ENCODE measurements at places on chromosomes 1 and 21.

- DNase-seq = no peak
These were observed 20.5 kb upstream of the XPR1 start for GRCh38 chr1:180611016-180611930.

GRCh38 chr1:191870490-191870889 is 287.8 kb upstream of the RGS18 start:
- no peak for DNase-seq

- peak; percentile 60 for DNase-seq
These were observed 43.5 kb downstream of the LGR6 start for GRCh38 chr1:202237052-202237451.

GRCh38 chr1:202234331-202235002 is 40.9 kb downstream of the LGR6 start:
- DNase-seq = no peak

DNA sequence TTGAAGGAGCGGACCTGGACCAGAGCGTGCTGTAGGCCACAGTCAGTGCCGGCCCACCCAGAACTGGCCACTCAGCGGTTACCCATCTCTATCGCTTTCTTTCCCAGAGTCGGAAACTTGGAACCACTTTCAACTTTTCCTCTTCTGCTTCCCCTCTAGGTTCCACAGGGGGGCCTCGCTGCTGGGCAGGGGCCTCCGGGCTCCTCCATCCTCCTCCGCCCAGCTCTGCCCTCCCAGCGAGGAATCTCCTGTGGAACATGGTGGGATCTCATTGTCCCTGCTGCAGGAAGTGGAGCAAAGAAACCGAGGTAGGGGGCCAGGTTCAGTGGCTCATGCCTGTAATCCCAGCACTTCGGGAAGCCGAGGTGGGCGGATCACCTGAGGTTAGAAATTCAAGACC is 139.2 kb downstream of the ETS2 start:
- no peak for DNase-seq

- no peak for DNase-seq
These were observed 11.5 kb downstream of the RIPK4 start for GRCh38 chr21:41755258-41755933.

- no peak for DNase-seq
These were observed 30.6 kb upstream of the DDAH1 start for GRCh38 chr1:85495556-85495955.

- DNase-seq = peak; percentile 56
These were observed 74.0 kb upstream of the GPR88 start for GRCh38 chr1:100463791-100464424.

DNA sequence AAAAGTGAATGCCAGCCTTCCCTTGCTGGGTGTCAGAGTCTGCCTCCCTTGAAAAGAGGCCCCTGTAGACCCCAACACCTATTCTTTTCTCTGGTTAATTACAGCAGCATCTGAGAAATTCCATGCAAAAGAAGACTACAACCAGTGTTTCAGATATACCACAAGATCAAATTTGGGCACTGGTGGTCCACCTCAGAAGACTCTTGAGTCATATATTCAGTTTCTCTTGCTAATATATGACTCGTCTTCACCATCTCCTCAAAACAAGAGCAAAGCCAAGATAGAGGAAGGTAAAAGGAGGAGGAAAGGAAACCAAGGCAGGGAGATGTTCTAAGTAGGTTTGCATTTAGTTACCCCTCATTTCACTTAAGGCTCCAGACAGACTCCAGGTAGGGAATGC is 259.9 kb downstream of the ZNF648 start:
- no peak for DNase-seq

DNA sequence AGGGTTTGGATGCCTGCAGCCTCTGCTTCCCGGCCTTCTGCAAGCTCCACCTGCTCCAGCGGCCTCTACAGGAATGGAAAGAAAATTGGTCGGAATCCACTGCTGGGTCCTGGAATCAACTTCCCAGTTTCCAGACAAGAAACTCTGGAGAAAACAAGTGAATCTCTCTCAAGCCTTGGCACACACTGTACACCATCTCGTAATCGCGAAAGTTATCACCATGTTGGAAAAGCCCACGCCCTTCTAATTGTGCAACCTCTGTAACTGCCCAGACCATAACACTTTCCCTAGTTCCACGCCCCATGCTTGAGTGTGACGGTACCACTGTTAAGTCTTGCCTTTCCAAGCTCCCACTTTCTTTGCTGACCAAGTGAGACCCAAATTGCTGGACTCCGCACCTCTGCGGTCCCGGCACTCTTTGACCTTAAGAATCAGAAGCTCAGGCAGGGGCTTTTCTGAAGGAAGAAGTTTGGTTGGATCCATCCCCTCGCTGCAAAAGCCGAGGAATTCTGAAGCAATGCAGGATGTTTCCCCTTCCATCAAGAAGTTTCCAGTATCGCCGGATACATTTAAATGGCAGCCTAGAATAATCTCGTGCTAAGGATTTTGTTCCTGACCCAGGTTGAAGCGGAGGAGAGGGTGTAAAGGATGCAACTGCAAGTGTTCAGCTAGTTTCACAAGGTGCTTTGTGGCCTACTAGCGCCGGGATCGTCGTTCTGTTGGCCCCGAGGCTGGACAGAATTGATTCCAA is 6.2 kb downstream of the NR5A2 start:
- DNase-seq = no peak

DNA sequence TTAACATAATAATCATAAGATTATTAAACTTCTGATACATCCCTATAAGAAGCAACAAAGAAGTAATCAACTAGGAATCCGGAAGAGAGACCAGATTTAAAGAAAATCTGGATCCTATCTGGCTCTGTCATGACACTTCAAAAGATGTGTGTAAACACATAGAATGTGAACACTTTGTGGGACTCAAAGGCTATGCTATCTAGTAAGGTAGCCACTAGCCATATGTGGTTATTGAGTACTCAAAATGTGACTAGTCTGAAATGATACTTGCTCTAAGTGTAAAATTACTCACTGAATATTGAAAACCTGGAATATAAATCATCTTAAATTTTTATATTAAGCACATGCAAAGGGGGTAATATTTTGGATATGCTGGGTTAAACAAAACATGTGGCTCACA is 8.7 kb downstream of the FUBP1 start:
- DNase-seq = no peak

DNA sequence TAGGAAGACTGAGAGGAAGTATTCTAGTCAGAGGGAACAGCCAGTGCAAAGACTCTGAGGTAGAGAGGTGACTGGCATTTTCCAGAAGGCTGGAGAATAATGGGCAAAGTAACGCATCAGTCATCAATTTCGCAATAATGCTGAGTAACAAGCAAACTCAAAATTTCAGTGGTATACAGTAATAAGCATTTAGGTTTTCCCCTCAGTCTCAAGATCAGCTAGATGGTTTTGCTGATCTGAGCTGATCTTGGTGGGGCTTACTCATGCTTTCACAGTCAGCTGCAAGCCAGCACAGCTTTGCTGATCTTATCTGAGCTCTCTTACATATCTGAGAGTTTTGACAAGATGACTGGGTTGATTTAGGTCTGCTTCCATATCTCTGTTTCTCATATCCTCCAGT is 108.7 kb downstream of the TSEN15 start:
- DNase-seq = no peak

DNA sequence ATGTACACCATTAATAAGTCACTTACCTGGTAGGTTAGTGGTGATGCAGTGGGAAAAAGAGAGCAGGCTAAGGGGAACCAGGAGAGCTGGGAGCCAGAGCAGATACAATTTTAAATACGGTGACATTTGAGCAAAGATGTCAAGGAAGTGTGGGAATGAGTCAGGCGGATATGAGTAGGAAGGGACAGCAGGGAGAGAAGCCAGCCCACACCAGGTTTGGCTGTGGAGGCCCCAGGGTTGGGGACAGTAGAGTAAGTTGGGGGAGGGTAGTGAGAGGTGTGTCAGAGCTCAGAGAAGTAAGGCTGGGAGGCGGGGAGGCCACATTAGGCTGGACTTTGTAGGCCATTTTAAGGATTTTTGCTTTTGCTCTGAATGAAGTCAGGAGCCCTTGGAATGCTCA is 482.0 kb downstream of the DISC1 start:
- DNase-seq = no peak

DNA sequence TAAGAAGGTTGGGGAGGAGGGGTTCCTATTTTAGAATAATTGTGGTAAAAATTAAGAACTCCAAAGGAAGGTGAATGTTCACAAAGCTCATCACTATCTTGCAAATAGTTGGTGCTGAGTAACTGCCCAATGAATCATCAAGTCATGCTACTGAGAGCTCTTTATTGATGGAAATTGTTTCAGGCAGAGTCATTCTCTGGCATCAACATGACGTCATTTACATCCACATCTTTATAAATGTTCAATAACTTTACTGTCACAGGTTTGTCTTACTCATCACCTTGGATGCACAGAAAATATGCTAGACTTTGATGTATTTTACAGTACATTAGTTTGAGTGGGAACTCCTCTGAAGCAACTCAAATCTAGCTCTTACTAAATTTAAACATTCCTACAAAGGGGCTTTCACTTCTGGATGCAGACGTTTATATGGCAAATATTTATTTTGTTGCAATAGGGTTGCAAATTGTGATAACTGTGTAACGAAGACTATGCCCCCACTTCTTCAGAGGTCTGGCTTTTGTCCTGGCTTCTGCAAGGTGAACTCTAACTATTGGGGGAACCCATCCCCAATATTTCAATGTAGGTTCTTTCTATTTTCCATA is 273.7 kb upstream of the AJAP1 start:
- no peak for DNase-seq

DNA sequence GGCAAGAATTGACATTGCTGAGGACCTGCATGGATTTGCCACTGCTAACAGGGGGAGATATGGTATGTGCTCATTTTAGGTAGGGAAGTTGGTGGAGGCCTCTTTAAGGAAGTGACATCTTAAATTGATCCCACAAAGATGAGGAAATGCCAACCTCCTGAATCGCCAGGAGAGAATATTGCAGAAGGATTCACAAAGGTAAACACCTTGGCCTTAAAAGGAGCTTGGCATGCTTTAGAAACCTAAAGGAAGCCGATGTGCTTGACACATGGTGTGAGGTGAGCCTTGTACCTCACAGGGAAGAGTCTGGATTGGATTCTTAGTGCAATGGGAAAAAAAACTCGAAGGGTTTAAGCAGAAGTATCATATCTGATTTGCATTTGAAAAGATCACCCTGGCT is 470.5 kb upstream of the DAB1 start:
- no peak for DNase-seq

DNA sequence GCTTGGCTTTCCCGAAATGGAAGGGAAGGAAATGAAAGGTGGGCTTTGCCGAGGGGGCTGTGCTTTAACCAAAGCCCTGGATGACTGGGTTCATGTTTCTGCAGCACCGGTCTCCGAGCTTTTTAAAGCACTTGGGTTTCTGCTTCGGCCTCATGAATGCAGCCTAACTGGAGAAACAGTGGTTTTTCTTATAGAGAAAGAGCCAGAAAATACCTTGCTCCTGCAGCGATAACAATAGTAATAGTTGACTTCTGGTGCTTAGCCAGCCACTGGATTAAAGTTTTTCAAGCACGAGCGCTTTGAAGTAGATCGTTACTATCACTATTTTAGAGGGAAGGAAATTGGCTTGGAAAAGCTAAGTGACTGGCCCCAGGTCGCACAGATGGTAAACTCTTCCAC is 500 bp upstream of the DOCK7 start:
- no peak for DNase-seq

DNA sequence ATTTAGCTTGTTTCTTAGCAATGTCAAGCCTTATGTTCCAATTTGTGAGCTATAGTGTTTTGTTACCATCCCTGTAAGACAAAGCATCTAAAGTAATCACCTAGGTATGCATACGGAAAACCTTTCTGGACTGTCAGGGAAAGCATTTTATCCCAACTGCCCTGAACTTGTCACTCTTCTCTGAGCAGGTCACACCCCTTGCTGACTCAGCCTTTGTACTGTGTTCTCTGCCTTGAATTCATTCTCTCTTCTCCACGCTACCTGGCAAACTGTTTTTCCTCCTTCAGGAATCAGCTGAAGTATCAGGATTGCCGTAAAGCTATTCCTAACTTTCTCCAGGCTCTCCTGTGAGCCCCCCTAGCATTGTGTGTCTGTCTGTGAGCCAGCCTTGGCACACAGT is 54.2 kb downstream of the PBX1 start:
- DNase-seq = no peak

GRCh38 chr1:1785666-1786065 is 7.4 kb upstream of the NADK start:
- no peak for DNase-seq

DNA sequence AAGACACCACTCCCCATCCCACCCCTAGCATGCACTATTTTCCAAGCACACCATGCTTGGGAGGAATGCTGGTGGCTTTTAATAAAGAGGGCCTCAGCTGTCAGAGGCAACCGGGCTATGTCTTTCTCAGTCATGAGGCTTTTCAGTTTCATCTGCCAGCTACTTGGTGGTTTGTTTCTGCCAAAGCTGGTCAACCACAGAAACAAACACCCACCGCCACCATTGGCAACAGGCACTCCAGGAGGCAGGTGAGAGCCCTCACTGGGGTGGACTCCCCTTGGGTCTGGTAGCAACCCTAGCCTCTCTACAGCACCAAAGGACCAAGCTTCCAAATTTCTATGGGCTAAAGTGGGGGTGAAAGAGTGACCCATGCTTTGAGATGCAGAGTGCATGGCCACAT is 54.3 kb upstream of the CD1D start:
- no peak for DNase-seq

DNA sequence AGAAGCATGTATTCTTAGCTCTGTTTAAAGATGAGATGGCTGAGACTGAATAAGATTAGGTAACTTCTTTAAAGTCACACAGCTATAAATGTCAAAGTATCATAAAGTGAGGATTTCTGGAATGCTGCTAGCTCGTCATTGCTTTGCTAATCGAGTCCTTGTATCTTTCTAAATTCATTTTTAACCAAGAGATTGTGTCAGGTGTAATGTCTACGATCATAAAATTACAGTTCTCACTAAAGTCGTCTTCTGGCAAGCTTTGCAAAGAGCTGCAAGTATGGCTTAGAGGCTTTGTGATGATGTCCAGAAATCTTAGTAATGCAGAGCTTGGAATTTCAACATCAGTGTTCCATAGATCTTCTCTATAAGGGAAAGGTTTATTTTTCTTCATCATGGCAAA is 569.8 kb downstream of the LMO4 start:
- DNase-seq = no peak

GRCh38 chr1:18795002-18795689 is 64.3 kb downstream of the TAS1R2 start:
- DNase-seq = no peak

GRCh38 chr1:226985839-226986463 is 45.9 kb downstream of the COQ8A start:
- DNase-seq = no peak
